ENCODE measurements at places on chromosomes 3 and 15.

GRCh38 chr3:101635954-101636798, 40.8 kb downstream of the ZBTB11 start:
- peak; percentile 46 for DNase-seq

GRCh38 chr3:197371591-197372046, 73.2 kb upstream of the DLG1 start:
- no peak for DNase-seq

GRCh38 chr3:44478606-44479094, 1.2 kb upstream of the ZNF445 start:
- DNase-seq = no peak

- DNase-seq = no peak
These were observed 341.0 kb upstream of the UBE2E2 start for GRCh38 chr3:22862111-22862510.

DNA sequence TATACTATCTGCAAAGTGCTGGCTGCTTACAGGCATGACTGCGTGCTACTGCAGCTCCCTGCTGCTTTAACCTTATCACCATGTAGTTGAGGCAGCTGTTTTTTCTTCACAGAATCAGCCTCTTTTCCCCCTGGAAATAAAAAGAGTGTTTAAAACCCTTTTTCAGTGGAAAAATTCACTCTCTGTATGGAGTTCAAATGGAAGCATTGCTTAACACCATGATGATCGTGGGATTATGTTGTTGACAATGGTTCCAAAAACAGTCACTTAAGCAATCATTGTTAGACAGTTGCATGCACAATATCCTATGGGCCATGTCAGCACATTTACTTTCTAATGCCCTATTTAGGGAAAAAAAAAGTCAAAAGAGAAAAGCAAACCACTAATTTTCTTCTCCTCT, 536.4 kb downstream of the UNC13C start:
- no peak for DNase-seq

GRCh38 chr15:38671675-38672254, 107.2 kb upstream of the RASGRP1 start:
- DNase-seq = no peak

DNA sequence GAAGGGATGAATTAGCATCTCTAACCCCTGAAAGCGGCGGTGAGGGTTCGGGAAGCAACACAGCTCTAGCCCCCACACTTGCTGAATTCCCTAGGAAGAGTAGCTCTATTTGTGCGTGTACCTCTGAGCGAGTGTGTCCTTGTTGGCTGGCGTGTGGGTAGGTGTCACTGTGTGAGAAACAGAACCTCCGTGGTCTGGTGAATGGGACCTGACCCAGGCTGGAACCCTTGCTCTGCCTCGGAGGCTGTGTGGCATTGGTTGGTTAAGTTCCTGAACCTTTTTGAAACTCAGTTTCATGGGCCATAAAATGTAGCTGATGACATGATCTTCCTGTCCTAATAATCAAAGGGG, 414 bp upstream of the TMEM115 start:
- DNase-seq = no peak

- DNase-seq = no peak
These were observed 47.4 kb downstream of the CCNL1 start for GRCh38 chr3:157112536-157112935.

- DNase-seq = peak; percentile 24
These were observed 10.6 kb downstream of the CCR9 start for GRCh38 chr3:45896956-45897355.

- DNase-seq = no peak
These were observed 43.8 kb upstream of the RAB6B start for GRCh38 chr3:133939463-133939835.

DNA sequence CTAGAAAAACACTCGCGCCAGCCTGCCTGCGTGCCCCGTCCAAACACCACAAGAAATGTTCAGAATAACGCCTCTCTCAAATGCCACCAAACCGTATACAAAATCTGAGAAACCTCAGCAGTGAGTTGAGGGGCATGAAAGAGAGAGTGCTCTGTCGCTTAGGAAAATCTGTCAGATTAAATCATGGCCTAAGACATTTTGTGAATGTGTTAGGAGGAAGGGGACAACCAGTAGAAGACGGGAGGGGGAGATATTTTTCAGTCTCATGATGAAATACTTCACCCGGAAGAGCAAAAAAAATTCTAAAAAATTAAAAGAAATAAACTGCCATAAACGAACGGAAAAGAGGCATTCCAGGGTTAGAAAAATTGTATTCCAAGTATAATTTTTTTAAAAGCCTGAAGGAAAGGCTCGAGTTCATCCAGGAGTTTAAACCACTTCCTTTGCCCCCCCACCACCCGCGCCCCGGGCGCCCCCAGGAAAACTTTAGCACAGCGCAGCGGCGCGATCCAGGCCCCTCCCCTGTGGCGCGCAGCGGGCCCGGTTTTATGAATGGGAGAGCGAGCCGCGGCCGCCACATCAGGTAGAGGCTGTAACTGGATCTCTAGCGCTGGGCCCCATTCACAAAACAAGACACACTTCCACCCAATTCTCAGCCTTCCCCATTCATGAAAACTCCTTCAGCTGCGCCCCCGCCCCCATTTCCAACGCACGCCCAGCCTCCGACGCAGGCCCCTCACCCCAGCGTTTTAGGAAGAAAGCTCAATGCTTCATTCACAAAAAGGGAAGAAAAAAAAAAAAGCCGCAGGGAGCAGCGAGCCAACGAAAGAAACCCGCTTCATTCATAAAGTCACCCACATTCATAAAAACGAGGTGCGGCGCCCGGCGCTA, 1.4 kb downstream of the ETV5 start:
- peak; percentile 83 for DNase-seq

DNA sequence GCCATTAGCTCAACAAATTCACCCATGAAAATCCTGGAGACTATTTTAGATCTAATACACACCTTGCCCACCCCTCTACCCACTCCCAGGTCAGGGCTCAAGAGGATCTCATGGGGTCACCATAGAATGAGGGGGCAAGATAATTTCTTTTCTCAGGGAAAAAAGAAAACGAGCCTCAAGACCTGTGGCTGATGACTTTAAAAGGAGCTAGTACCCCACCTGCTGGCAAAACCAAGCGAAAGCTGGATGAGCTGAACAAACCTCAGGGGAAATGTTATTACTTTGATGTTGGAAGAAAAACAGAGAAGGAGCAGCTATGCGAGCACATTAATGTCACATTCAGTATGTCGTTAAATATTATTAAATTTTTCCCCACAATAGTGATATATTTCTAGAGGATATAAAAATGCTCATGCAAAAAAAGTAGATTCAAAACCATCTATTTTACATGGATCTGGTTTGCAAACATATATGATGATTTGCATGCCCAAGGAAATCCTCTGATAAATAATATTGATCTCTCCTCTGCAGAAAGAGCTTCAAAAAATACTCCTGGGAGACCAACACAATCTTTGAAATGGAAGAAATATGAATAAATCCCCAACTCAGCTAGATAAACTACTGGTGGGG, 37.7 kb downstream of the PLD1 start:
- DNase-seq = peak; percentile 69

DNA sequence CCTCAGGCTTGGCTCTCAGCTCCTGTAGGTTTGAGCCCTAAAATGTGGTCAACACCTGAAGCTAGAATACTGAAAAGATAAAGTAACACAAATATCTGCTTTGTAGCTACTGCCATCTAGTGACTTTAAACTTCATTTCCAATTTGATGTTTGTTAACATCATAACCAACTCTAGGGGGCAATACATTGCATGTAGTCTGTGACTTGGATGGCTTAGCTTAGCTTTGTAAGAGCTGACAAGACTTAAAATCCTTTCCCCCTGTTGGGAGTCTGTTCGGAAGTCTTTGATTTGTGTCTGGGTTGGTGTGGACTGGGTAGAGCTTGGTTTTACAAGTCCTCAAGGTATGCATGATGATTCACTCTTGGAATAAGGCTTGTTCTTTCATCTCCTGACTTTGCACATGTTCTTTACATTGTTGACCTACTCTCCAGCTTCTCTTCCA, 51.7 kb downstream of the SCN11A start:
- DNase-seq = peak; percentile 61

GRCh38 chr15:78438619-78439285, 736 bp downstream of the IREB2 start:
- DNase-seq = peak; percentile 21

All from HT1080 (cell line).